ENCODE measurements at places on chromosomes 6 and 20.

DNA sequence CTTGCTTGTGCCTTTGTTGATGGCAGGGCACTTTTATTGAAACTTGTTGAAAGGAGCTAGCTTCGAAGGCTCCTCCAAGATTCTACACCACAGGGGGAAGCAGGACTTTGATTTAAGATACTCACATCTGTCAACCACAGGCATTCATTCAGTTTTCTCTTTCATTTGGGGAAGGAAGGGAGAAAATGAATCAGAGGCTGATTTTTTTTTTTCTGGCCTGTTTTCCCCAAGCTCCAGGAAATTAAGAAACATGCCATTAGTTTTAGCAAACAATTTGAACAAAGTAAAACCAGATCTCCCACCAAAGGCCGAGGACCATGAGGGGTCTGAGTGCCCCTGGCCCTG lies 8.7 kb upstream of the APCDD1L start:
- DNase-seq = no peak

- no peak for DNase-seq
Measured at GRCh38 chr6:45808042-45808645, 207.5 kb downstream of the CLIC5 start.

DNA sequence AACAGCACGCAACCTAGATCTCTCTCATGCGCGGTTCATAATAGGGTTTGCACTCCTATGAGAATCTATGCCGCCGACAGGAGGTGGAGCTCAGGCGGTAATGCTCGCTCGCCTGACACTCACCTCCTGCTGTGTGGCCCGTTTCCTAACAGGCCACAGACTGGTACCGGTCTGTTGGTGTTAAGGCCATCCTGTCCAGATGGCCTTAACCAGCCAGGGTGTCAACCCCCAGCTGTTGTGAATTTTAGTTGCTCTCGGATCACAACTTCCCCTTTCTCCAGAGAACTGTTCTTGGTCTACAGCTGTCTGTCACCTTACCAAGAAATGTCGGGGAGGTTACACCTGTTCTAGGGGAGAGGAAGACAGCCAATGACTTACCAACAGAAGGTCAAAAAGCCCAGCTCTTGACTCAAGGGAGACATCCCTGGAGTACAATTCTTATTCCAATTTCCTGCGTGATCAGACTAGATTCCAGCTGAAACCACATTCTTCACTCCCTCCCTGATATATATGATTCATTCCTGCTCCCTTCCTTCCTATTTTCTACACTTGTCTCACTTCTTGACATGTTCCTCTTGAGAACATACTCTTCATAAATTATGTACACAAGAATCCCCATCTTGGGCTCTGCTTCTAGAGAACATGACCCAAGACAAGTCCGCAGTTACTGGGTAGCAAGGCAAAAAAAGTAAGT lies 23.1 kb upstream of the DNAAF9 start:
- no peak for DNase-seq

DNA sequence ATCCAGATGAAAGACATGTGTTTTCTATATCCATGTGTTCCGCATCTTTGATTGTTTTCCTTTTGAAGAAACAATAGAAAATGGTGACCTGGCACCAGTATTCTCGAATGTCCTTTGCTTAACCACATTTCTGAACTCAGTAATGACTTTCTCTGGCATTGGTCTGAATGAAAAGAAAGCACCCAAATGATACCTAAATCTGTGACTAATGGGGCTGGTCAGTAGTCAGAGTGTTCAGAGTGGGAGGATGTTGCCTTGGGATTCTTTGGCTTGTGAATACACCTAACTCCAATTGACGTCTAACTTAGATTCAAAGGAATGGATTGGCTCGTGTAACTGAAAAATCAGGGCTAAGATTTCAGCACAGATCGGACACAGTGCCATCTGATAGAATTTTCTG lies 27.1 kb downstream of the PARD6B start:
- DNase-seq = no peak

DNA sequence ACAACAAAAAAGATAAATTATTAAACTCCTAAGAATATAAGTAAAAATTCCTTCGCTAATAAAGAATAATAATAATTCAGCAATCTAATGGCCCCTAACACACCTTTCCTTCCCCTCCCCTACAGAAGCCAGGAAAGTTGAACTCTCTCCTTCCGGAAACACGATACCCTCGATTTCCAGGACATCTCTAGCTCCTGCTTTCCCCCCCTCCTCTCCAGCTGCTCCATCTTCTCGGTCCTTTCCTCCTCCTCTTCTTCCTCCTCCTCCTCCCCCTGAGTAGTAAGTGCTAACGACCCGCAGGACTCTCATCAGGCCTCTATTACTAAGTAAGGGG lies 603 bp downstream of the TASP1 start:
- peak; percentile 24 for DNase-seq

GRCh38 chr20:48866936-48867335 lies 39.1 kb upstream of the PREX1 start:
- no peak for DNase-seq

- DNase-seq = no peak
Measured at GRCh38 chr20:57671662-57672061, 38.2 kb downstream of the PMEPA1 start.

GRCh38 chr20:16459019-16459700 lies 114.1 kb downstream of the KIF16B start:
- DNase-seq = peak; percentile 32

DNA sequence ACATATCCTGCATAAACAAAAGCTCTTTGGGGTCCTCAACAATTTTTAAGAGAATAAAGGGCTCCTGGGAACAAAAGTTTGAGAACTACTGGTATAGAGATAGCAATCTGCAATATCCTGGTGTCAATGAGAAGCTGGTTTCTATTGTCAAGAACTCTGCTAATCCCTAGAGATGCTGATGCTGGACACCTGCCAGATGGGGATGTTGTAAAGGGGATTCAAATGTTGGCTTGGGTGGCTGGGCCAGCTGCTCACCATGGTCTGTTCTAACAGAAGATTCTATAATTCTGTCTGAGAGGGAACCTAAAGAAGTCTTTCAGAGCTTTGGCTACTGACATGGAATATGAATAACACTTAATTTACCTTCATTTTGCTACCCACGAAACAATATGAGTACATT lies 137.8 kb downstream of the BTBD9 start:
- no peak for DNase-seq

GRCh38 chr6:46539866-46540265 lies 48.6 kb upstream of the RCAN2 start:
- DNase-seq = no peak

GRCh38 chr6:23534351-23534750 lies 591.7 kb upstream of the NRSN1 start:
- no peak for DNase-seq
